ENCODE measurements at places on chromosomes 13 and 19.

DNA sequence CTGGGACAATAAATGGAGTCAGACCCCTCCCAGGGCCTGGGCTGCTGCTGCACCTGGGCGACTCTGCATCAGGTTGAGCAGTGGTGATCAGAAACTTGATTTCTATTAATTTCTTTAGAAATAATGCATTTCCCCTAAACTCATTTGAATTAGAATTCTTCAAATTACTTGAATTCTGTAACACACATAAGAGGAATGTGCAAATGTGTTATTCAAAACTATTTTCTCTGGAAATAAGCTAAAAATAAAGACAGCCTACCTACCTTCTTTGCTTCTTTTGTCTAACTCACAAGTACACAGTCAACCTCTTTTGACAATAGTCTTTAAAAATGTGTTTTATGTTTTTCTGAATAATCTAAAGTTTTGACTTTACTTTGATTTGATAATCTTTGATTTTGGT is 433.0 kb downstream of the KLF12 start:
- no peak for DNase-seq

DNA sequence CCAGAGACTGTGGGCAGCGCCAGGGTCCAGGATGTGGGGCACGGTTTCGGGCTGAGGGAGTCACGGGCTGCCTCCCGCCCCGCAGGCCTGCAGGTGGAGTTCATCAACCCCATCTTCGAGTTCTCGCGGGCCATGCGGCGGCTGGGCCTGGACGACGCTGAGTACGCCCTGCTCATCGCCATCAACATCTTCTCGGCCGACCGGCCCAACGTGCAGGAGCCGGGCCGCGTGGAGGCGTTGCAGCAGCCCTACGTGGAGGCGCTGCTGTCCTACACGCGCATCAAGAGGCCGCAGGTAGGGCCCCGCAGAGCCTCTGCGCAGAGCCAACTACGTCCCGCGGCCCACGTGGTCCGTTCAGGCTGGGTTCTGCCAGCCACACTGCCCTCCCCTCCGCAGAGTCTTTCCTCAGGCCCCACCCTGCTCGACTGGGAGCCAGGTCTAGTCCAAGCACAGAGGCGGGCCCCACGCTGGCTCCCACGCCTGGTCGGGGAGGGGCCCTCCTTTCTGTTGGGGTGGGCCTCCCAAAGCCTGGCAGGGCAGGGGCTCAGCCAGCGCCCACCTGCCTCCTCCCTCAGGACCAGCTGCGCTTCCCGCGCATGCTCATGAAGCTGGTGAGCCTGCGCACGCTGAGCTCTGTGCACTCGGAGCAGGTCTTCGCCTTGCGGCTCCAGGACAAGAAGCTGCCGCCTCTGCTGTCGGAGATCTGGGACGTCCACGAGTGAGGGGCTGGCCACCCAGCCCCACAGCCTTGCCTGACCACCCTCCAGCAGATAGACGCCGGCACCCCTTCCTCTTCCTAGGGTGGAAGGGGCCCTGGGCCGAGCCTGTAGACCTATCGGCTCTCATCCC is 2.0 kb upstream of the POLD1 start:
- DNase-seq = no peak

- no peak for DNase-seq
These were observed 128.9 kb downstream of the RNF17 start for GRCh38 chr13:24892829-24893228.

- DNase-seq = no peak
These were observed 7.1 kb downstream of the ARGLU1 start for GRCh38 chr13:106560821-106561220.

DNA sequence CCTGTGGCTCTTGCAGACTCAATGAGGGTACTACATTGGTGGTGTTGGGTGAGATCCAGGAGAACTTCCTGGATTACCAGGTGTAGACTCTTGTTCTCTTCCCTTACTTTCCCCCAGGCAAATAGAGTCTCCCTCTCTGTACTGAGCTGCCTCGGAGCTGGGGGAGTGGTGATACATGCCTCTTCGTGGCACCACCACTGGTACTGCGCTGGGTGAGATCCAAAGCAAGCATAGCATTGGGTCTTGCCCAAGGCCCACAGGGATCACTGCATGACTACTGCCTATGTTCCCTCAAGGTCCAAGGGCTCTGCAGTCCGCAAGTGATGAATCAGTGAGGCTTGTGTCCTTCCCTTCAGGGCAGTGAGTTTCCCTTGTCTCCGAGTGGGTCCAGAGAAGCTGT is 81.6 kb downstream of the COG6 start:
- no peak for DNase-seq

DNA sequence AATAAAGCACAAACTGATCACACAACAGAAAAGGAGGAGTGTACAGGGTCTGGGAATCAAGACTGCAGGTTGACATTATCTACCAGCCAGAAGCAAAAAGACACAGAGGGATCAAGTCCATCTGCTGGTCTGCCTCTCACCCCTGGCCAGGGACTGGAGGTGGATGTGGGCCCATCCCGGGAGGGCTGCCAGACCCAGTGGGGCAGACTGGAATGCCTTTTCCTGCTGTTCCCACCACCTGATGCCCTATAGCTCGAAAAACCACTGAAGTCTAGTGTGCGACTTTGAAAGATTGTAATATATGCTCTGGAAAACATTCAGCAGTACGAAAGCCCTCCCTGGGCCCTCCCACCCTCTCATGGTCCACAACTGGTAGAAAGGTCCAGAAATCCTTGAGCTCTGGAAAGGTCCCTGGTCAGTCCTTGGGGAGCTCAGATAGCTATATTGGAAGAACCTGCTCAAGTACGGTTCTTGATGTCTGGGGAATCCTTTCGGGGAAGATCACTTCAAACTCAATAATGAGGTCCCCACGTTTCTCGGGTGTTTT is 2.6 kb downstream of the DNAJB1 start:
- DNase-seq = no peak

DNA sequence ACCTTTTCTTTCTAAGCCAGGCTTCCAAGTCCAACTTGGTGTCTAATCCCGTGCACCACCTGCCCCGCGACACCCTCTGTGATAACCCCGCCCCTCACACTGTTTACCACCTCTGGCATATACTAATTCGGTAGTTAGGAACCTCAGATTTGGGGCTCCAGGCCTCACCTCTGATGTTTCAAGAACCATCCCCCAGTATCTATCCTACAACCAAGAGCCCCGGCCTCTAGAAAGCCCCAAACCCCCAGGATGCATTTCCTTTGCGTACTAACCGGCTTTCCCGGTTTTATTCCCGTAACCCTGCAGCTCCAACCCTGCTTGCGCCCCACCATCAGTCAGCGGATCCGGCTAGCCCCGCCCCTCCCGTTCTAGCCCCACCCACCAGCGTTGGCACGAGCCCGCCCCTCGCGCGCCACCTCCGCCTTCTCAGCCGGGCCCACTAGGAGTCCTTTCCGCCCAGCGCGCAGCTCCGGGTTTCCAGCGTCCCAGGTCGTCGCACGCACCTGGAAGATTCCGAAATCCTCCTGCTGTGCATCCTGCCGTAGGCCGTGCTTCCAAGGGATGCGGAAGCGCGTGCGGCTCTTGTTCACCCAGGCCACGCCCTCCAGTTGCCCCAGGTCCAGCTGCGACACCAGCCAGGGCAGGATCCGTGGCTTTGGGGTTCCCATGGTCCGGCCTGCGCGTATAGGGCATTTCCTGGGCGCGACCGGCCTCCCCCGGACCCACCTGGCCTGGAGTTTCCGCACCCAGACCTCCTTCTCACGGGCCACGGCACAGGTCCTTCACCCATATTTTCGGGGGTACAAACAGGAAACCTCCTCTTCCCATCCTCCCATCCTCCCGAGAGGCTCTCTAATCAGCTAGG is 1.3 kb downstream of the IRF3 start:
- DNase-seq = no peak

- DNase-seq = peak; percentile 14
These were observed 7.4 kb upstream of the C5AR1 start for GRCh38 chr19:47302249-47302648.

DNA sequence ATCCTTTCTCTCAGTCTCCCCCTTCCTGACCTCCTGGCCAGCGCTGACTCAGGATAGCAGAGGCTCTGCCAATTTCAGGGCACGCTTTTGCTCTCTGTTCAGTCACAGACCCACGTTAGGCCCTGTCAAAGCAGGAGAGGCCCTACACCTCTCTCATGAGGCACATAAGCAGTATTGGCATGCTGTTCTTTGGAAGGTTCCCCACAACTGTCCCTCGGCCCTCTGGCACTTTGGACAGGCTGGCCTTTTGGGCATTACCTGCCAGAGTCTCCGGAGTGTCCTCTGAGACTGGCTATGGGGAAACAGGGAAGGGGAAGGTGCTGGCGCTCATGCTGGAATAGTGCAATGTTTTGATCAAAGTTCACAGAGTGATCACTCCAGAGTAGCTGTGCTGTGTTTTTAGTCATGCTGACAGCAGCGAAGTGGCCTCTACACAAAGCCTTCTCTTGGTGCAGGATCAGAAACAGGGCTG is 23.7 kb upstream of the UBE2L5 start:
- DNase-seq = no peak

GRCh38 chr19:8806661-8807060 is 25.4 kb downstream of the ZNF558 start:
- no peak for DNase-seq

DNA sequence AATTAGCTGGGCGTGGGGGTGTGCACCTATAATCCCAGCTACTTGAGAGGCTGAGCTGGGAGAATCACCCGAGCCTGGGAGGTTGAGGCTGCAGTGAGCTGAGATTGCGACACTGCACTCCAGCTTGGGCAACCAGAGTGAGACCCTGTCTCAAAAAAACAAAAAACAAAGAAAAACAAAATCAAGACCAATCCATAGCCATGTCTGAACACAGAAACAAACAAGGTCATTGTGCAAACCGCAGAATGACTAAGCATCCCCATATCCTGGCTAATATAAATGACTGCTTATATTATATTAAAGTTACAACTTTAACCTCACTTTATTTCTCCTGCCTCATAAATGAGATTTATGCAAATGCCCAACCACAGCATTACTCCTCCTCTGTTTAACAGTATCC is 2.3 kb upstream of the LYPD3 start:
- no peak for DNase-seq

DNA sequence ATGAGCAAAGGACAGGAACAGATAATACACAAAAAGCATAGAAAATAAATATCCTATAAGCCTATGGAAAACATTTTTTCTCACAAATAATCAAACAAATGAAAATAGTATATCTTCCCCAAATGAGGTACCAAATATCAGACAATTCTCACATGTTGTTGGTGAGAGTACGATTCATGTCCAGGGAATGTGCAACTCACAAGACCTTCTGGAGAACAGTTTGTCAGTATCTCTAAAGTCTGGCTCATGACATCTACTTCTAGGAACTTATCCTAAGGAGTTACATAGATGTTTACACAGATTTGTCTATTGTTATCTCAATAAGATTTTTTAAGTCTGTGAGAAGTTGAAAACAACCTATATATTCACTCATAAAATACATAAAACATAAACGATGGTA is 80.3 kb upstream of the ARHGEF7 start:
- DNase-seq = no peak

- DNase-seq = no peak
These were observed 34.7 kb upstream of the ESD start for GRCh38 chr13:46831588-46832194.

- no peak for DNase-seq
These were observed 24.1 kb upstream of the CASP14 start for GRCh38 chr19:15025217-15025616.

- DNase-seq = no peak
These were observed 11.5 kb upstream of the SPART start for GRCh38 chr13:36357692-36358091.

DNA sequence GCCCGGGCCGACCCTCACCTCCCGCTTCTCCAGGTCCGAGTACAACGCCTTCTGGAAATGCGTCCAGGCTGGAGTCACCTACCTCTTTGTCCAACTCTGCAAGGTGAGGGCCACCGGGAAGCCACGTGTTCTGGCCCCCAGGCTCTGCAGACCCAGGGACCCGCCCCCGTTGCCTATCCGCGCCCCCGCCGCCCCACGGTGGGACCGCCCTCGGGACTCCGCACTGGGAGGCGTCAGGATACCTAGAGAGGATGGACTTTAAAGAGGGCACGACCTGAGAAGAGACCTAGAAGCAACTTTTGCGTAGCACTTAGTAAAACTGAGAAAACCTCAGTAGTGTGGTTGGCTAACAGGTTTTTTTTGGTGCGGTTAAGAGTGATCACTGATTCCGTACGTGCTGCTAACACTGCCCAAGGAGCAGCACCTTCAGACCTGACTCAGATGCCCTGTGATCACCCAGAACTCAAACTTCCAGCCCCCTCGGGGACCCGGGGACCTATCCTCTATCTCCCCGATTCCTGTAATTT is 492 bp downstream of the TMEM147 start:
- no peak for DNase-seq

DNA sequence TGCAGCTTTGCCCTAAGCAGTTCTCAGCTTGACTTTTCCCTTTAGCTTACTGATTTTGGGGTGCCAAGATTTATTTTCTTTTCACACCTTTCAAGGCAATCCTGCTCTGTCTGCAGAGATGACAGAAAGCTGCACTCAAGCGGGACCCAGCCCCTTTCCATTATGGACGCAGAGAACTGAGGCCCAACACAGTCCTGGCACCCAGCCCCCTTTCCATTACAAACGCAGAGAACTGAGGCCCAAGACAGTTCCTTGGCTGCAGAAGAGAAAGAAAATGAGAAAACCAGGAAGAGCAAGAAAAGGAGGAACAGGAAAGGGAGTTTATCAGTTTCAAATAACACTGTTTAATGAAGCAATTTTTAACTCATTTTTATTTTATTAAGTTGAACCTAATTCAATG is 36.8 kb upstream of the ATP11A start:
- DNase-seq = no peak

DNA sequence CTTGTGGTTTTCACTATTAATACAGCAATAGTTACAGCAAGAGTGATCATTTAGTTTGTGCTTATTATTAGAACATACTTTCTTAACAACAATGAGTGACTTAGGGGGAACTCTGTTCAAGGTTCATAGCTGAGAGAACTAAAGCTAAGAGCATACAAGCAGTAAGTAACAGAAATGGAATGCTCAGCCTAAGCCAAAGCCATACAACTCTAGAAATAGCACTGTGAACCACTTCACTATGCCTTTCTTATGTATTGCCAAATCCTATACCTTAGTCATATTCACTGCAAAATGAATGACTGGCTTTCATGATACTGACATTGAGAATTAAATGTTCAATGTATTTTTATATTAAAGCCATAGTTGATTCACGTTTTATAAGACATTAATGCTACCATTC is 599.7 kb upstream of the SLITRK1 start:
- no peak for DNase-seq

GRCh38 chr19:47658431-47659348 is 49.8 kb downstream of the BICRA start:
- DNase-seq = no peak

- DNase-seq = no peak
These were observed 270.4 kb upstream of the SPRY2 start for GRCh38 chr13:80611310-80611709.

DNA sequence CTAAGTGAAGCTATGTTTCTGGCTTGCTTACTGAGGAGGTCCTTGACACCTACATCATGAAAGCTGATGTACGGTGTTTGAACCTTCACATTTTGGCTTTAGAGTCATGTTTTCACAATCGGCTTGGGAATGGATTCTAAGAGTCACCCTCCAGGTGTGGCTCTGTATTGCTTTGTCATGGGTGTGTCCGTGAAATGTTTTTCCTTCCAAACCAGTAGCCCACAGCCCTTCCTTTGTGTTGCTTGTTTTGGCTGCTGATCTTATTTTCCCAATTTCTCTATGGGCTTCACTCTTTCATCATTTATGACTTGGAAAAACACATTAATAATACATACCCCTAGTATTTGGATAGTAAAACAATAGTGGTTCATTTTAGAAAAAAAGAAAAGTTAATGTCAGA is 240.6 kb downstream of the GGACT start:
- no peak for DNase-seq

GRCh38 chr13:50793026-50793425 is 50.5 kb downstream of the DLEU7 start:
- DNase-seq = no peak
